ENCODE measurements at places on chromosomes 1 and 21.
A peak's percentile ranks its signal among the peaks of the same experiment; 100 is the strongest.

DNA sequence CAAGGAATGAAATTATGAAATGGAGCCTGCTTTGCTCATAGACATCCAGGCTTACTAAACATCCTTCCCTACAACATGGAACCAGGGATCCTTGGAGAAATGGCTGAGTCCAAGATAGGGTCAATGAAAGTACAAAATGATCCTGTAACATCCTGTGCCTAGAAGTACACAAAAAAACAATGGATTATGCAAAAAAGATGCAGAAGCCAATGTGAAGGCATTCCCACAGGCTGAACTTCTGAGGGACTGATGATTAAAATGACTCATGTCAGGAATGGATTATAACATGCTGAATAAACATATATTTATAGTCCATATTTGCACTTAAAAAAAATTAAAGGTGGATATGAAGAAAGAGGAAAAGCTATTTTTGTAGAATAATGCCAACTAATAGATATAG lies 10.4 kb upstream of the HOOK1 start:
- H3K36me3 ChIP-seq, result no peaks in the 10 kb centered on the region
- DNase-seq, result no peak
- H3K27ac ChIP-seq, result no peak overlapping the region
- no peaks in the 10 kb centered on the region for H3K4me1 ChIP-seq
- H3K27me3 ChIP-seq, result peaks cover 14% of the 10 kb centered on the region

GRCh38 chr1:21283524-21283923 lies 6.7 kb downstream of the ECE1 start:
- H3K27ac ChIP-seq, result no peak overlapping the region
- H3K36me3 ChIP-seq, result peaks cover 12% of the 10 kb centered on the region
- peaks cover 46% of the 10 kb centered on the region for H3K4me1 ChIP-seq
- H3K4me3 ChIP-seq, result no peak overlapping the region

GRCh38 chr1:230149751-230150584 lies 82.9 kb downstream of the GALNT2 start:
- H3K36me3 ChIP-seq, result no peaks in the 10 kb centered on the region
- H3K4me3 ChIP-seq, result no peak overlapping the region
- H3K27ac ChIP-seq, result no peak overlapping the region
- DNase-seq, result no peak
- peaks cover 29% of the 10 kb centered on the region for H3K4me1 ChIP-seq

- no peak overlapping the region for H3K27ac ChIP-seq
- H3K27me3 ChIP-seq, result no peaks in the 10 kb centered on the region
- DNase-seq, result no peak
- H3K4me3 ChIP-seq, result no peak overlapping the region
- H3K4me1 ChIP-seq, result no peaks in the 10 kb centered on the region
Observed at GRCh38 chr21:16287046-16287445, 557.3 kb downstream of the USP25 start.

DNA sequence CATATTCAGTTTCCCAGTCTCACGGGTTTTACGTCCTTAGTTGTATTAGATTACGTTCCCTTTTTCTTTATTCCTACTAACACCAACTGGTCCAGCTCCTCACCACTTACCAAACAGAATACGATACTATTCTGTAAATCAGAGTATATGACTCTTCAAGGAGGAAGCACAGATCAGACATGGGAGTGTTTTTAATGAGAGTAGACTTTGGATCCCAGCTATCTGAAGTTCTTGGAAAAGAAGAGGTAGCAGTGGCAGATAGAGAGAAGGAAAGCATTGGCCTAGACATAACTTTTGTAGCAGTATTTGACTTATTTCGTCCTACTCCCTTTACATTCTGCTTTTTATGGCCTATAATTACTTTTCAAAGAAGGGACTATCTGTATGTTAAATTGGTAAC lies 24.1 kb upstream of the PLA2G4A start:
- no peak overlapping the region for H3K27ac ChIP-seq
- no peaks in the 10 kb centered on the region for H3K27me3 ChIP-seq
- DNase-seq, result no peak
- H3K36me3 ChIP-seq, result no peaks in the 10 kb centered on the region

DNA sequence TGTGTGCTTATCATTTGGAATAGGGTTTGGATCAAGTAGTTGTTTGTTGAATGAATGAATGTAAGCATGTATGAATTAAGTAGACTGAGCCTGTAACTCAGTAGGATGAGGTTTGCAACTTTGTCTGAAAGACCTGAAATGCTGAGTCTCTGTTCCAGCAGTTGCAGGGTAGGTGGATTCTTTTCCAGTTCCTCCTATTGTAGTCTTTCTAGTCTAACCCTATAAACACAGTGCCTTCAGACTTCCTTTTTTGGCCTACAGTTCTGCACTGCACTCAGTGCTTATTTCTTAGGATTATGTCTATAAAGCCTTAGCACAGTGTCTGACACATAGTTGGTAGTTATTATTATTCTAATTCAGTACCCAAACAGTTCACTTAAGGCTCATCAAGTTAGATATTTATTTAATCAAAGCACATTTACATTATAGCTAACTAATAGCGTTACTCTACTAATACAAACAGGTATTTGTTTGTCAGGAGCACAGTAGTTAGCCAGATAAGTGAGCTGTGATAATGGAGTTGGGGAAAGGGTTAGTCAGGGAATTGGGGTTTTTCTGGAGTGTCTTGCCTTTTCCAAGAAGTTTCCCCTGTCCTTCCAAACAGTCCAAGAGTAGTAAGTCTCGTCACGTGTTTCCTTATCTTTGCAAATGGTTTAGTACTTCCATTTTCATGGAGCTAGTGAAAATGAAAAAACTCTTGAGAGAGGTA lies 45.0 kb downstream of the ABCD3 start:
- H3K27ac ChIP-seq, result no peak overlapping the region
- no peaks in the 10 kb centered on the region for H3K4me1 ChIP-seq
- no peak for DNase-seq
- no peaks in the 10 kb centered on the region for H3K27me3 ChIP-seq
- no peak overlapping the region for H3K4me3 ChIP-seq

DNA sequence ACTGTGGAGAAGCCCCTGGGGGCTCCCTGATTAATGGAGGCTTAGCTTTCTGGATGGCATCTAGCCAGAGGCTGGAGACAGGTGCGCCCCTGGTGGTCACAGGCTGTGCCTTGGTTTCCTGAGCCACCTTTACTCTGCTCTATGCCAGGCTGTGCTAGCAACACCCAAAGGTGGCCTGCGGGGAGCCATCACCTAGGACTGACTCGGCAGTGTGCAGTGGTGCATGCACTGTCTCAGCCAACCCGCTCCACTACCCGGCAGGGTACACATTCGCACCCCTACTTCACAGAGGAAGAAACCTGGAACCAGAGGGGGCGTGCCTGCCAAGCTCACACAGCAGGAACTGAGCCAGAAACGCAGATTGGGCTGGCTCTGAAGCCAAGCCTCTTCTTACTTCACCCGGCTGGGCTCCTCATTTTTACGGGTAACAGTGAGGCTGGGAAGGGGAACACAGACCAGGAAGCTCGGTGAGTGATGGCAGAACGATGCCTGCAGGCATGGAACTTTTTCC lies 24.8 kb downstream of the PCSK9 start:
- H3K36me3 ChIP-seq, result peaks cover 20% of the 10 kb centered on the region
- peaks cover 10% of the 10 kb centered on the region for H3K4me1 ChIP-seq
- no peak overlapping the region for H3K27ac ChIP-seq
- no peak overlapping the region for H3K4me3 ChIP-seq
- no peak for DNase-seq

DNA sequence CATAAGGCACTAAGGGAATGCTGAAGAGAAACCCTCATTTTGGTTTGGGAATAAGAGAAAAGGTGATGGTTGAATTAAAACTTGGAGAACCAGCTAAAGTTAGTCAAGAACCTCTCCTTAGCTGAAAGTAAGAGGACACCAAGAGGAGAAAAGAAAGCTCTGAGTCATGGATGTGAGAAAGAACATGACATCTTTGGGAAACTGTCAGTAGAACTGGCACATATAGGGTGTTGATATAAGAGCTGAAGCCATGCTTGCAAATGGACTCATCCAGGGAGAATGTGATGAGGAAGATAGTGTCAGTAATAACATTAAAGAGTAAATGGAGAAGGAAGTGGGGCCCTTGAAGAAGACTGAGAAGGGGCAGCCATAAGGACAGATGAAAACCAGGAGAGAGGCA lies 54.3 kb downstream of the LRRC8C start:
- peaks cover 75% of the 10 kb centered on the region for H3K36me3 ChIP-seq
- peak overlapping the region; percentile 33 for H3K27ac ChIP-seq
- peaks cover 57% of the 10 kb centered on the region for H3K4me1 ChIP-seq
- no peak for DNase-seq

DNA sequence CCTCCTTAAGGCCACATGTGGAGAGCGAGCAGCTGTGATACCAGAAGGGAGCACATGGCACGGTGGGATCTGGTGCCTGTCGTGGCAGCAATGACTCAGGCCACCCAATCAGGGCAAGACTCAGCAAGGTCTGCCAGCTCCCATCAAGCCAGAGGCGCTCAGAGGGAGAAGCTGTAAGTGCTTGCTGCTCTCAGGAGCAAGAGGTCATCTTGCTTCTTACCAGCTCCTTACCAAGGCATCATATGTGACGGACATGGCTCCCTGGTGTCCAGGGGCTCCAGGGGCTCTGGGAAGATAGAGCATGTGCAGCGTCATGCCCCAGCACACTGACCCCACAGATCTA lies 72.9 kb downstream of the ITPKB start:
- H3K4me1 ChIP-seq, result peaks cover 65% of the 10 kb centered on the region
- H3K27me3 ChIP-seq, result no peaks in the 10 kb centered on the region
- H3K4me3 ChIP-seq, result no peak overlapping the region
- peaks cover 4% of the 10 kb centered on the region for H3K36me3 ChIP-seq
- DNase-seq, result no peak

DNA sequence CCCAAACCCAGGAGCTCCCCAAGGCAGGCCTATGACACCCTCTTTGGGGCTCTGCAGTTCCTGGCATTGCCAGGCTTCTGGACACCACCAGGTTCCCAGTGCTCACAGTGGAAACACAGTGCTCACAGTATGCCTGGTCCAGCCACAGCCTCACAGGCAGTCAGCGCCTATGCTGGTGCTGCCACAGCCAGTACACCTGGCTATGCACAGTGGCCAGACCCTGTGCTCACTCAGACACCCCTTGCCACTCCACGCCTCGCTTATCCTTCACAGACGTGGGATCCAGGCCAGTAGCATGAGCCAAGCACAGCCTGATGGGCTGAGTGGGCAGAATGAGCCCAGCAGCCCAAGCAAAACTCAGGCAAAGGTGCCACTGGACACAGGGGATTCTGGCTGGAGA lies 579.2 kb upstream of the ADGRL2 start:
- DNase-seq, result no peak
- H3K4me1 ChIP-seq, result no peaks in the 10 kb centered on the region
- no peaks in the 10 kb centered on the region for H3K36me3 ChIP-seq
- H3K27me3 ChIP-seq, result no peaks in the 10 kb centered on the region
- H3K27ac ChIP-seq, result no peak overlapping the region
- no peak overlapping the region for H3K4me3 ChIP-seq

DNA sequence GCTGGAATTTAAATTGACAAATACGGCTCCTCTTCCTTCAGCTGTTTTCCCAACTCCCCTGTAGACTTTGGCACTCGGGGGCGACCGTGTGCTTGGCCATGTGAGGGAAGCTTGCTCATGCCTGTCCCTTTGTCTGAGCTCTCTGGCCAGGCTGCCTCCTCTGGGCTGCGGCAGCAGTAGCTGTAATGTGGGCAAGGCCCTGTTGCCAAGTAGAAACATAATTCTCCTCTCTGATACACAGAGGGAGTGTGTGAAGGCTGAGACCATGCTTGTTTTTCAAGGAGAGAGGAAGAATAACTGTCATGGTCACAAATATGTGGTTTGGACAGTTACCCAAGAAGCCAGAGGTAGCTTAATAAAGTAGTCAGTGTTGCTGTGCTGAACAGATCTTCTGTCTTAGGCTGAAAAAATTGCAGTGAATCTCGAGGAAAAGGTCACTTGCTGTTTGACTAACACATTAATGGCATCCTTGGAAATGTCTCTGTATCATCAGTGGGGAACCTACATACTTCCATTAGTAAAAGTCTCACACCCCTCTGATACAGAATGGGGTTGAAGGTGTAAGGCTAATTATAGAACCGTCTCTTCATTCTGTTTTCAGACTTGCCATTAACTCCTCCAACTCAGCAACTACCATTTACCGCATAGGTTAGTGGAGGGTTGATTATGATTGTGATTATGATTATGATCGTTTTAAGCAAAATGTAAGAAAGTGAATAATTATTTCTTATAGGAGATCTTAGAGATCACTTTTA lies 94.6 kb downstream of the TGFB2 start:
- no peak overlapping the region for H3K27ac ChIP-seq
- H3K36me3 ChIP-seq, result no peaks in the 10 kb centered on the region
- H3K27me3 ChIP-seq, result peaks cover 3% of the 10 kb centered on the region

DNA sequence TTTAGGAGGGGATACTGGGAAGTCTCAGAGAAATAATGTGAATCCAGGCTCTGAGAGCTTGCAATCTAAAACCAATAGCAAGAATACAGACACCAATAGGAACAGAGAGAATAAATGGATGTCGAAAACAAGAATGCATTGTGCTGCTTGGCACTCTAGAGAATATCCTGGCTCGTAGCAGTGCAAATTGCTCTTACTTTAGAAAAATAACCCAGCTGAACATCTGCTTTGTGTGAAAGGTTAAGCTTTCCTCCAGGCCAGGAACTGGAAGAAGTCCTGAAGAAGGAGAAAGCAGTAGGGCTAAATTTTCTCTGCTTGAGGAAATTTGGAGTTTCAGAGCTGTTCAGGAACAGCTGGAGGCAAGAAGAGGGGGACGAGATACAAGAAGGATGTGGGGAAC lies 382.3 kb downstream of the HHIPL2 start:
- H3K36me3 ChIP-seq, result no peaks in the 10 kb centered on the region
- no peaks in the 10 kb centered on the region for H3K27me3 ChIP-seq
- H3K27ac ChIP-seq, result no peak overlapping the region

DNA sequence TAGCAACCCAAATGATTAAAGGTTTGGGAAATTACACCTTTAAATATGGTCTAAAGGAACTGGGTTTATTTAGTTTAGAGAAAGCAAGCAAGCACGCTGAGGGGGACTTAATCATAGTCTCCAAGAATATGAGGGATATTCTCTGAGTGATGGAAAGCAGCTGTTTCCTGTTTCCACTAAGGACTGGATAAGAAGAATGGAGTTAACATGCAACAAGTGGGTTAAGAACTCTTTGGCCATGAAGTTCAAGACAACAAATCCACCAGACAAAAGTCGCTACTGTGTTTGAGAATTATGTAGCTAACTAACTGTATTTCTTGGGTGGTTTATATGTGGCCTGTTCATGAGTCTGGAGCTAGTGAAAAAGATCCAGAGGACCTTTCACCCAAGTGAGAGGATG lies 85.7 kb downstream of the TGFB2 start:
- H3K4me1 ChIP-seq, result no peaks in the 10 kb centered on the region
- H3K36me3 ChIP-seq, result no peaks in the 10 kb centered on the region
- no peak overlapping the region for H3K27ac ChIP-seq

DNA sequence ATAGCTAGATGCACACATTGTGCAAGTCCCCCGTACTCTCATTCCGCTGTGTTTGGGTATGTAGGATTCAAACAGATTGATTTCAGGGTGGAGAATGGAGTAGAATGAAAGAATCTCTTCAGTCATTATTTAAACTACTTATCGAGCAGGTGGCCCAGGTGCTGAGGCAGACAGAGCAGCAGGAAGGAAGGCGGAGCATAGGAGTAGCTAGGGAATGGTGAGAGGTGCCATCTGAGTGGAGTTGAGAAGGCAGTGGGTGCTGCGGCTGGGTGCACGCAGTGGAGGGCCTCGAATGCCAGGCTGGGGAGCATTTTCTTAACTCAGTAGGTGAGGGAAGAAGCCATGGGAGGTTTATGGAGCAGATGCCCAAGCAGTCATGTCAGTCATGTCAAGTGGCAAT lies 45.2 kb upstream of the CD101 start:
- H3K27ac ChIP-seq, result no peak overlapping the region
- no peak for DNase-seq
- no peaks in the 10 kb centered on the region for H3K4me1 ChIP-seq
- H3K36me3 ChIP-seq, result no peaks in the 10 kb centered on the region
